Activated CD4-positive, alpha-beta T cell treated with anti-CD3 and anti-CD28 coated beads, Interleukin-2, amount 10 ng/mL, durations not matched to agents 7 days and 5 days (primary cell): ENCODE measurements at places on chromosomes 13 and 19.

DNA sequence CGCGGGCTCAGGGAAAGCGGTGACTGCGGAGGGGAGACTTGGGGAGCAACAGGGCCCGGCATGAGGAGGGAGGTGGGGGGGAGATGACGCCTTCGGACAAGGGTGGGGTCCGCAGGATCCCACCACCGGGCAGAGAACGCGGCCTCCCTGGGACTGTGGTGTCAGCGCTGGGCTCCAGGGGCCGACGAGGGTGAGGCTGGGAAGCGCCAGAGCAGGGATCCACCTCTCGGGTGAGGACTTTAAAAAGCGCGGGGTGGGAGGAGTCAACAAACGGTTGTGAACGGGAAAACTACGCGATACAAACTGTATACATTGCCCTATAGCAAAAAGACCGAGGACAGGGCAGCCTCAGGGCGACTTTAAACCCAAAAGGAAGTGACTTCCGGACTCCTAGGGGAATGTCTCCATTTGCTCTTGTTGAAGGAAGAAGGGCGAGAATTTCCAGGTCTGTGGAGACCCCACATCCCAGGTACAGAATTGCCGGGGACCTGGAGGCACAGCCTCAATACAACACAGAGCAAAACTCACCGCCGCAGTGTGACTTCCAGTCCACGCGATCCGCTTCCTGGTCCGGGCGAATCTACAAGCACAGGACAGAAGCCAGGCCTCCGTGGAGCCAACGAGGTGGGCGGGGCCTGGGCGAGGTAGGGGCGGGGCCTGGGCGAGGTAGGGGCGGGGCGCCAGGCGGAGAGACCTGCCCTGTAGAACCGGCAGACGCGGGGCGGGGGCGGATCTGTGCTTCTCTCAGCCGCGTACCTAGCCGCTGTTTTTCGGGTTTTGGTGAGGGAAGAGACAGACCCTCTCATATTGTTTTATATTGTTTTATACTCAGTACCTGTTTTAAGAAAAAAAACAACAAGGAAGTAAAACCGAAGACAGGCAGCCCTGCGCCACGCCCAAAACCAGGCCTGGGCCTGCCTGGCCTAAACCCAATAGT lies at the start of gene ZNF888:
Gene ZNF888, minus strand, starts transcription at position 588 of the 937 bp plus-strand sequence. CDS start 5,555 bp downstream, outside the sequence.
- H3K36me3 ChIP-seq: peaks cover 33% of the 10 kb centered on the region
- peak within 1 kb of the TSS; percentile 91 for H3K4me3 ChIP-seq
- no peaks in the 10 kb centered on the region for H3K27me3 ChIP-seq
- peak within 1 kb of the TSS; percentile 97 for H3K27ac ChIP-seq
- peaks cover 31% of the 10 kb centered on the region for H3K4me1 ChIP-seq

GRCh38 chr13:52751196-52751595 lies 11.6 kb upstream of the CNMD start:
- no peak for DNase-seq
- H3K4me1 ChIP-seq: no peaks in the 10 kb centered on the region
- H3K36me3 ChIP-seq: no peaks in the 10 kb centered on the region

GRCh38 chr19:49378512-49378911 lies 9.5 kb upstream of the KASH5 start:
- no peak overlapping the region for H3K27ac ChIP-seq
- peaks cover 3% of the 10 kb centered on the region for H3K36me3 ChIP-seq
- H3K27me3 ChIP-seq: peaks cover 13% of the 10 kb centered on the region
- H3K4me3 ChIP-seq: no peak overlapping the region
- no peak for DNase-seq
- H3K4me1 ChIP-seq: no peaks in the 10 kb centered on the region

GRCh38 chr13:34254366-34254765 lies 436.4 kb downstream of the RFC3 start:
- no peak overlapping the region for H3K27ac ChIP-seq
- DNase-seq: no peak
- H3K36me3 ChIP-seq: no peaks in the 10 kb centered on the region
- no peaks in the 10 kb centered on the region for H3K4me1 ChIP-seq
- no peaks in the 10 kb centered on the region for H3K27me3 ChIP-seq
- no peak overlapping the region for H3K4me3 ChIP-seq

GRCh38 chr13:26062853-26063444 lies 11.1 kb upstream of the SHISA2 start:
- no peak overlapping the region for H3K27ac ChIP-seq
- DNase-seq: peak; percentile 59

DNA sequence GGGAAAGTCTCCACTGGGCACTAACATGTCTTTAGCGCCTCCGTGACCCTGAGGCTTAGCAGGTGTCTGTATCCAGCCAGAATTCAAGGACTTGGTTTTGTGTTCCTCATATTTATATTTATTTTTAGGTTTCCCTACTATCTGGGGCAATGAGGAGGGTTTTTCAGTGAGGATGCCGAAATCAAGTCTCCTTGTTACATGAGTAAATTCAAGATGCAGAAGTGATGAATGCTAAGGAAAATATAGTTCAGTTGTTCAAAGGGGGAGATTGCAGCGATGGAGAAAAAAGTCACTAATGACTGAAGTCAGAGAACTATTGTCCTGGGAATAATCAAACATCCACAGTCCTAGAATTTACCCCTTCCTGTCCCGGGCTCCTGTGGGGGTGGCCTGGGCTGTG lies 791 bp upstream of the ADGRE2 start:
- H3K27ac ChIP-seq: no peak overlapping the region
- peaks cover 24% of the 10 kb centered on the region for H3K27me3 ChIP-seq
- H3K4me3 ChIP-seq: no peak overlapping the region
- H3K4me1 ChIP-seq: peaks cover 15% of the 10 kb centered on the region

DNA sequence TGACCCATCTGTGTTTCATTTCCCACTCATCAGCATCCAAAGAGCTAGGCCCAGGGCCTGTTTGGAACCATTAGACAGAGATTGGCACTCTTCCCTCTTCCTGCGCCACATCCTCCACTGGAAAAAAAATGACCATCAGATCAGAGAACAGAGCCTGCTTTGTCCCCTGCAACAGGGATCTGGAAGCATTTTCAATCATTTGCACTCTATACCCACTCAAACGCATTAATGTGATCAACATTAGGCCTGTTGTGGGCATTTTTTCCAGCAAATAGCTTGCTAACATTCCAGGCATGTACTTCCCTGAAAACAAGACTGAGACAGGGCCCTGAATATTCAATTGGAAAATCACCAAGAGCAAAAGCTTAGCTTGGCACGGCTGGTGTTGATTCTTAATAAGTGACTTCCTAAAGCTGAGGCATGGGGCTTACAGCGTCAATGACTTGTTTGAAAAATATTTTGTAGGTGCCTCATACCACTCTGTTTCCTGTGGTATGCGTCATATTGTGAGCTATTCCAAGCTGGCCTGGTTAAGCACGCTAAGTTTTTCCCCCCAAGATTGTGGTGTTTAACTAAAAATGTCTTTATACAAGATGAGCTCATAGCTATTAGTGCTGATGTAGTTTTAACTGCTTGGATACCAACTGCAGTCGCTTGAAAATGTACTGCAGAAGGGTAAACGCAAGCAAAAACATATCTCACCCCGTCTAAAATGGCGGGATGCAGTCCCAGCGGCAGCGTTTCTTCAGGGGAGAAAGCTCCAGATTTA lies 404.4 kb downstream of the SPRY2 start:
- H3K27me3 ChIP-seq: no peaks in the 10 kb centered on the region
- no peak for DNase-seq
- H3K4me3 ChIP-seq: no peak overlapping the region
- H3K36me3 ChIP-seq: no peaks in the 10 kb centered on the region

GRCh38 chr19:4910594-4911281 lies 1.4 kb downstream of the UHRF1 start:
- peak overlapping the region; percentile 81 for H3K4me3 ChIP-seq
- peaks cover 60% of the 10 kb centered on the region for H3K4me1 ChIP-seq
- peaks cover 53% of the 10 kb centered on the region for H3K36me3 ChIP-seq

DNA sequence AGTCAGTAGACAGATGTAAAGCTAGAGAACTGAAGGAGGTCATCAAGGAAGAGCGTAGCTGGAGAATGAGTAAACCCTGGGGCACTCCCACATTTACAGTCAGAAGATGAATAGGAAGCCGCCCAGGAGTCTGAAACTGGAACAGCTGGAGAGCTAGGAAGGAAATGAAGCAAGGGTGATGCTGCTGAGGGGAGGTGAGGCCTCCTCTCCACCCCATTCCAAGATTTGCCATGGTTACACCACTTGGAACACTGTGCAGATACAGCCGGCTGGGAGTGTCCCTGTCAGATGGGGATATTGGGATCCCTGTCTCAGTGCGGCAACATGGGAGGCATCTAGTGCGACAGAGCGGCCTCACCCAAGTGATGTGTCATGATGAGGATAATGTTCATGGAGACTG lies 51.8 kb upstream of the GPI start:
- H3K4me1 ChIP-seq: peaks cover 56% of the 10 kb centered on the region
- H3K36me3 ChIP-seq: peaks cover 15% of the 10 kb centered on the region
- DNase-seq: no peak
- no peaks in the 10 kb centered on the region for H3K27me3 ChIP-seq

- peaks cover 9% of the 10 kb centered on the region for H3K36me3 ChIP-seq
- H3K4me3 ChIP-seq: no peak overlapping the region
- peak; percentile 1 for DNase-seq
Measured at GRCh38 chr13:24627090-24627714, 53.0 kb upstream of the ATP12A start.

DNA sequence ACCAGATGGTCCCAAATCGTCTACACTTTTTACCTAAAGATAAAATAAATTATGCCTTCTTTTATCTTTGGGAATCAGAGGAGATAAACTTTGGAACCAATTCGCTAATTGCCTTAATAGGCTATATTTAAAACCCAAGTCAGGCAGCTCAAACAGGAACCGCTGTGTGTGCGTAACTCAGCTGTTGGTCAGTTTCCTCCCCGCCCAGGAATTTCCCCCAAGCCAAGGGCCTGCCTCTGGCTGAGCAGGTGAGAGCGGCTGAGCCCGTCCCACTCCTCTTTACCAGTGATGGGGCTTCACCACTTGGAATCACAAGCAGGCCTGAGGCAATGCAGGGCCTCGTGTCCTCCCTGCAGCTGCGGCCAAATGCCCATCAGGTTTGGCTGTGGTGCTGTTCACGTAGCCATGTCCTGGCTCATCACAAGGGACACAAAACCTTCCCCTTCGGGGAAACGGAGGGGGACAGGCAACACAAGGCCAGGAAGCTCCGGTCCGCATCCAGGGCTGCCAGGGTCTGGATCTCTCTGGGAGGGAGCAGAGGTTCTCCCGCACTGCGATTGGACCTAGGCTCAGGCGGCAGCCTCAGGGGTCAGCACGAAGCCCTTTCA lies 503 bp upstream of the SLC7A9 start:
- H3K27me3 ChIP-seq: no peaks in the 10 kb centered on the region
- no peak for DNase-seq
- peaks cover 7% of the 10 kb centered on the region for H3K4me1 ChIP-seq
- H3K36me3 ChIP-seq: no peaks in the 10 kb centered on the region
- H3K4me3 ChIP-seq: no peak overlapping the region
- no peak overlapping the region for H3K27ac ChIP-seq

GRCh38 chr19:42291435-42291810 lies 10.5 kb upstream of the PRR19 start:
- peaks cover 17% of the 10 kb centered on the region for H3K4me1 ChIP-seq
- H3K27ac ChIP-seq: no peak overlapping the region
- DNase-seq: no peak
- peaks cover 26% of the 10 kb centered on the region for H3K36me3 ChIP-seq
- no peak overlapping the region for H3K4me3 ChIP-seq
- no peaks in the 10 kb centered on the region for H3K27me3 ChIP-seq

GRCh38 chr13:30780338-30780981 lies 45.1 kb downstream of the ALOX5AP start:
- H3K27ac ChIP-seq: no peak overlapping the region
- H3K4me1 ChIP-seq: no peaks in the 10 kb centered on the region
- H3K27me3 ChIP-seq: peaks cover 21% of the 10 kb centered on the region
- peaks cover 5% of the 10 kb centered on the region for H3K36me3 ChIP-seq
- DNase-seq: no peak

DNA sequence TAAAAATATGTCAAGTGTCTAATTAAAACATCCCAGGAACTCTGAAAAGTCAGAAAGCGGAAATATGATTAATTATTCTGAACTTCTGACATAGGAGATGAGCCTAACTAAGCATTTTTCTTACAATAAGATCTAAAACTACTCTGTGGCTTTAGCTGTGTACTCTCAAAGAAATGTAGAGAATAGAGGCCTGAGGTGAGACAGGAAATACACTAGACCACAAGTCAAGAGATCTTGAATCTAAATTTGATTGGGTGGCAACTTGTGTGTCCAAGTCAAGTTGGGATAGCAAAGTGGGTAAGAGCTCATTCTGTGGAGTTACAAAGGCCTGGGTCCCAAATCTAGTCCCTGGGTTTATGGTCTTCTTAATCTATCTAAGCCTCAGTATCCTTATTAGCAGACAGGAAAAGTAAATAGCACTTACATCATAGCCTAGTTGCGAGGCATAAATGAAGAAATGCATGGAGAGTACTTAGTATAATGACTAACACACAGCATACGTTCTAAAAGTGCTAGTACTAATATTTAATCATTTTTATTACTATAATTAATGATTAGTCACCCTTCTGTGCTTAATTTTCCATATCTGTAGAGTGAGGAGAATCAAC lies 9.4 kb upstream of the LRRC63 start:
- peak overlapping the region; percentile 12 for H3K4me3 ChIP-seq
- peak overlapping the region; percentile 80 for H3K27ac ChIP-seq
- peaks cover 52% of the 10 kb centered on the region for H3K4me1 ChIP-seq
- H3K27me3 ChIP-seq: no peaks in the 10 kb centered on the region

DNA sequence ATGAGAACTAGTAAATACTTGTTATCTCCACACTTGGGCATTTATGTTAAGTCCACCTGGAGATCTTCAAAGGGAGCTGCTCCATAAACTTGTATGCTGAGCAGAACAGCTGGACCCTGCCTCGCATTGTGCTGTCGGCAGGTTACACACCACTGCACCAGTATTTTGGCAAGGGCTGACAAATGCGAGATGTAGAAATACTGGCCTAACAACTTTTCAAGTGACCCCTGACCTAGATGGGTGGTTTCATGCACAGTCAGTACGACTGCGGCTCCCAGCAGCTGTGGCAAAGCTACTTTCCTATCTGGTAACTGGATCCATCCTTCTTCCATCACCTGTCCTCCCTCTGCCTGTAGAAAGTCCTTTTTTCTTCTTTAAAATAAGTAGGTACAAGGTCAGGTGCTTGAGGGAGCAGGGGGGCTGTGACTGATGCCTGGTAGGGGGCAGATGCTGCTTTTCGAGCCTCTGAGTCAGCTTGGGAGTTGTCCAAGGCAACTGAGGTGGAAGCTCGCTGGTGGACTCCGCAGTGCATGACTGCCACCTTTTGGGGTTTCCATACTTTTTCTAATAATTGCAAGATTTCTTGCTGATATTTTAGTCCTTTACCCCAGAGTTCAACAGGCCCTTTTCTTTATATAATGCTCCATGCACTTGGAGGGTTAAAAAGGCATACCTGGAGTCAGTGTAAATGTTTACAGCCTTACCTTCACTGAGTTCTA lies 86.8 kb downstream of the SLC25A15 start:
- no peak for DNase-seq
- no peak overlapping the region for H3K4me3 ChIP-seq
- no peaks in the 10 kb centered on the region for H3K4me1 ChIP-seq
- H3K27ac ChIP-seq: no peak overlapping the region
- peaks cover 76% of the 10 kb centered on the region for H3K36me3 ChIP-seq

GRCh38 chr13:66612983-66613382 lies 617.2 kb downstream of the PCDH9 start:
- H3K36me3 ChIP-seq: no peaks in the 10 kb centered on the region
- H3K27me3 ChIP-seq: no peaks in the 10 kb centered on the region
- no peak overlapping the region for H3K4me3 ChIP-seq
- no peaks in the 10 kb centered on the region for H3K4me1 ChIP-seq
- no peak for DNase-seq
- H3K27ac ChIP-seq: no peak overlapping the region

- H3K4me1 ChIP-seq: peaks cover 2% of the 10 kb centered on the region
- no peak overlapping the region for H3K27ac ChIP-seq
- no peaks in the 10 kb centered on the region for H3K36me3 ChIP-seq
- H3K27me3 ChIP-seq: peaks cover 4% of the 10 kb centered on the region
Measured at GRCh38 chr19:18775586-18776287, 15.4 kb downstream of the COMP start.

GRCh38 chr13:42594481-42595252 lies 20.7 kb downstream of the TNFSF11 start:
- no peaks in the 10 kb centered on the region for H3K36me3 ChIP-seq
- H3K27me3 ChIP-seq: no peaks in the 10 kb centered on the region
- H3K4me3 ChIP-seq: no peak overlapping the region
- H3K4me1 ChIP-seq: peaks cover 3% of the 10 kb centered on the region
